ENCODE measurements at places on chromosomes 2 and 18.

GRCh38 chr2:24909555-24910177 is 10.4 kb downstream of the ADCY3 start:
- no peak for DNase-seq

DNA sequence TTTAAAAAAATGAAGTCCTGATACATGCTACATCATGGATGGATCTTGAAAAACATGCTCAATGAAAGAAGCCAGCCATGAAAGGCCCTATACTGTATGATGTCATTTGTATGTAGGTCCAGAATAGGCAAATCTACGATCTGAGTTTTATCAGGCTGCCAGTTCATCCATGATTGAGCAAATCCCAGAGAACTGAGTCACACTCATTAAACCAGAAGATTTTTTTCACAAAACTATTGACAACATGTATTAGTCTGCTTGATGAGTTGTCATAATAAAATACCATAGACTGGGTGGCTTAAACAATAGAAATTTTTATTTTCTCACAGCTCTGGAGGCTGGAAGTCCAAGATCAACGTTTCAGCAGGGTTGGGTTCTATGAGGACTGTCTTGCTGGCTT is 130.7 kb downstream of the MREG start:
- no peak for DNase-seq

DNA sequence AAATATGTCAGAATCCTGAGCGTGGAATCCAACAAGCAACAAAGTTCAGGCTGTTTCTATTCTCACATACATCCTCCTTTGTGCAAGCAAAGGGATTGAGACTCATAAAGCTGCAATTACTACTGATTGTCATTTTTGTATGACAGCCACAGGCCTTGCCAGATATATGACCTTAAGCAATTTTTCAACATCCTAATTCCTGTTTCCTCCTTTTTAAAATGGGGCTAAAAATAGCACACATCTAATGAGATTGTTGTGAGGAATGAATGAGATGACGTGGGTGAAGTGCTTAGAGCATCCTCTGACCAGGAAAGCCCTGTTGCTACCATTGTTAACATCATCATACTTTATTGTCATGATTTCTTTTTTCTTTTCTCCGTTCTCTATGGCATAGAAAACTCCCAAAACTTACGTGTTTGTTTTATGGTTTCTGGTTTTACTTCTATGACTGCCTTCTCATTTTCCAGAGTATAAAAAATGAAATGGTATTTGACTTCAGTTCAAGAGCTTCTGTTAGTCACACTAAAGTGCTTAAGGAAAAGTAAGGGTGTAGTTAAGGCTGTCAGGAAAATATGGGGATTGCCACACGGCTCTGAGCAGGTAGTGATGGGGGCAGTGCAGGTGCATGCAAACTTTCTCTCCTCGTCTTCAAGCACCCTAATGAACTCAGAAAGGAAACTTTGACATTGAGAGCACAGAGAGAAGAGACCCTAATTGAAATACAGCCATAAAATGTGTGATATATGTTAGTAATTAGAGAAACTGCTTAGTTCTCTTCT is 590.6 kb upstream of the NETO1 start:
- no peak for DNase-seq

DNA sequence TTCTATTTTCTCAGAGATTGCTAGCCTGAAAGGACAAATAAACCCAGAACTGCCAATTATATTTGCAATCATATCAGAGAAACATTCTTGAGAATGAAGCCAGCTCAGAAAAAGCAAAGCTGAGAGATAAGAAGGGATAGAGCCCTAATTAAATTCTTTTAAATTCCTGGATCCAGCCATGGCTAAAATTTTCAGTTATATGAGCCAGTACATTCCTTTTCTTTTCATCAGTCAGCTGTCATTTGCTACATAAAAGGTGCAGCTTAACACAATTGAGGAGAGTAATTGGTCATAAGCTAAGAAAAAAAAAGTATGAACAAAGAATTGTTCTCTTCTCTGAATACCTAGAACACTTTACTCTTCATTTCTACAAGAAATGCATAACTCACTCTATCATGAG is 303.5 kb upstream of the FIGN start:
- no peak for DNase-seq

DNA sequence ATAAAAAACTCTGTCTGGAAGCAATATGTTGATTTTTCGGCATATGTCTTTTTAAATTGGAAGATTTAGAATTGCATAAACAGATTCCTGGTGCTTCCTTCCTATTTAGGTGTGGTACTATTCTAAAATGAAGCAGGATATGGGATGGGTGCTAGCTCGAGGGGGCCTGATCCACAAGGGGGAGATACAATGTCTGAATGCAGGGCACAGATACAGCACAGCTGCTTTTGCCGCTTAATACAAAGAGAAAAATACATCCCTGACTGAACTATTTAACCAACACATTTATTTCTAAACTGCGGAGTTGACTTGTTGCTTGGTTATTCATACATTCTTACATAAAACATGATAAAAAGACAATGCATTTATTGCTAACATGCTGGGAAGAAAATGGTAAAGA is 169.1 kb downstream of the TMEFF2 start:
- no peak for DNase-seq

- no peak for DNase-seq
These were observed 271.9 kb downstream of the PHLPP1 start for GRCh38 chr18:62987055-62987830.

DNA sequence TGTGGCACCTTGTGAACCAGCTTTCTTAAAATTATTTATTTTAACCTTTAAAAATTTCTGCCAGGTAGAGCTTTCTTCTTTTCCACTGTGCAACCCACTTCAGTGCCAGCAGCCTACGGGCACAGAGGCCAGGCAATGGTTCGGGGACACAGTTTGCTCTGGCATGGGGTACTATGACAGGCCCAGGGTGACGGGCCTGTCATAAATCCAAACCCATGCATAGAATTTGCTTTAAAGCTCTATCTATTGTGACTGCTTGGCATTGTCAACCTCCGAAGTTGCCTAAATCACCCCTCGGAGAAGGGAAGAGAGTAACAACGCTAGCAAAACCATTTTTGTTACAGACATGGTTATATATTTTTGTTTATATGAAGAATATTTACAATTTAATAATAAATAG is 1.5 kb downstream of the ODC1 start:
- no peak for DNase-seq

GRCh38 chr2:236682651-236683422 is 113.2 kb downstream of the ACKR3 start:
- DNase-seq: no peak

- no peak for DNase-seq
These were observed 109.6 kb upstream of the FSIP2 start for GRCh38 chr2:185628985-185629384.

GRCh38 chr2:183666031-183666430 is 541.8 kb downstream of the NUP35 start:
- DNase-seq: no peak

DNA sequence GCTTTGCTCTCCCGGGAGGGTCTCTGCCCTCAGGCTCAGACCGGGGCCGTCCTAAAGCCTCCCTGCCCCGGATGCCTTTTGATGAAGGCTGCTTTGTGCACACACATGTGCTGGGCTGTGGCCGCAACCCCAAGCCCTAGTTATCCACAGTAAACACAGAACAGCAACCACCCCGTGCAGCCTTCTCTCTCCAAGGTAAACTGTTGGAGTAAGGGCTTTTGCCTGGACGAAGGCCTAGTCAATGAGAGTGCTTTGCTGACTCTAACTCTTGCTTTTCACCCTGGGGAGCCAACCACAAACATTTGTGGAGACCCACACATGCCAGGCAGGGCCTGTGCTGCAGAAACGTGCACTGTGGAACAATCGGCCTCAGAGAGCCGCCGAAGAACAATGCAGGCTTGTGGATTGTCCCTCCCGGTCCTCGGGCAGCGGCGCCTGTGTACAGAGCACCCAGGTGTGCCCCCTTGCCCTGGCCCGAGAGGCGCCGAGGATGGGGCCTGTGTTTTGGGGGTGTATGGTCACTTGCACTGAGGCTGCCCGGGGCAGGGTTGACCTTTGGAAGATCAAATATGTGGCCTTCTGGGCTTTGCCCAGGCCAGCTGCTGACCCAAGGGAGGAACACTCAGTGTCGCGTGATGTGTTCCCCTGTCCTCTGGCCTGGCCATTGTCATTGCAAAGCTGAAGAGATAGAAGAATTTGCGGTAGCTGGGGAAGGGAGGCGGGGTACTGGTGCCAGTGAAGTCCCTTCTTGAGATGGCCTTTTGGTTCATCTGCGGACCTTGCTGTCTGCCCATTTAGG is 37.0 kb downstream of the CTIF start:
- DNase-seq: no peak

DNA sequence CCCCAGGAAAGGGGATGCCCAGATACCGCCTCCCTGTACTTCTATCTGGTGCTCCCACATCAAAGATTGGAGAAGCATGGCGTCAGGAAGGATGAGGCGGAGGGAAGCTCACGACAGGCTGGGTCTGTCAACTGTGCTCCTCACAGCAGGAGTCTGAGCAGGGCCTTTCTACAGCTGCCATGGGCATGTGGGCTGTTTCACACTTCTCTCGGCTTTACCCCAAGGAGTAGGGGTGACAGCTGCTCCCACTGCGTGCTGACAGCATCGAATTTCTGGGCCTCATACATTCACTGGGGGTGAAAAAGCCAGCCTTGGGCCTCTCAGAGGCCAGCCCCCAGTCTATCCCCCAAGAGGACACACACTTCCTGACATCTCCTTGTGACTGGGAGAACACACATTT is 21.1 kb downstream of the NEURL3 start:
- DNase-seq: no peak

- no peak for DNase-seq
These were observed 135.0 kb downstream of the ALK start for GRCh38 chr2:29786361-29786760.

GRCh38 chr2:17429130-17429529 is 89.1 kb downstream of the RAD51AP2 start:
- no peak for DNase-seq

GRCh38 chr2:85838641-85839040 is 50.1 kb downstream of the ST3GAL5 start:
- no peak for DNase-seq

DNA sequence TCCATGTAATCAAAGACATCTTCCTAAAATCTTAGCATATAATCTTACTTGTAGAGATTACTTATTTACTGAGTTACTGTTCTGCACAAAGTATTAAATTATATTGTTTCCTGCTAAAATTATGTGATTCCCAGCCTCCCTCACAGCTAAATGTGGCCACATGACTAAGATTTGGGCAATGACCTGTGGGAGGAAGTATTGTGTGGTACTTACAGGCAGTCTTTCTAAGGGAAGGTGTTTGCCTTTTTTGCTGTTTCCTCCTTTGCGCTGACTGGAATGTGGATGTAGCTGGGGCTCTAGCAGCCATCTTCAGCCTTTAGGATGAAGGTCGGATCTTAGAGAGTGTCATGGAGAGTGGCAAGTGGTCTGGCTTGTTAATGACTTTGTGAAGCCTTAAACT is 146.3 kb upstream of the APCDD1 start:
- no peak for DNase-seq

DNA sequence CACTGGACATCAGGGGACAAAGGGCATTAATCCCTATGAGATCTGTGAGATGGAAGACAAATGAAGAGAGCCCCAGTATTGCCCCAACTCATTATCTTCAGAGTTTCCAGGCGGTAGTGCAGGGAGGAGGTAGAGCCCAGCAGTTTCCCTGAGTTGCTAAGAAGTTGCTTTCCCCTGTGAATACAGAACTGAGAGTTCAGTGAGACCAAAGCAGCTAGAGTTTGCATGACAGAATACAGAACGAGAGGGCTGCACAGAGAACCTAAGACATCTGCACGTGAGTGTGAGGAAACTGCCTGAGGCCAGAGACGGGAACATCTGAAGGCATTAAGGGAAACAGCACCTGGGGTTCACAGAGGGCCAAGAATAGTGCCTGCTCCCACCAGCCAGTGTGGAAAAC is 18.1 kb upstream of the PGAP1 start:
- no peak for DNase-seq

- DNase-seq: no peak
These were observed 71.5 kb downstream of the RAB31 start for GRCh38 chr18:9779630-9780029.

DNA sequence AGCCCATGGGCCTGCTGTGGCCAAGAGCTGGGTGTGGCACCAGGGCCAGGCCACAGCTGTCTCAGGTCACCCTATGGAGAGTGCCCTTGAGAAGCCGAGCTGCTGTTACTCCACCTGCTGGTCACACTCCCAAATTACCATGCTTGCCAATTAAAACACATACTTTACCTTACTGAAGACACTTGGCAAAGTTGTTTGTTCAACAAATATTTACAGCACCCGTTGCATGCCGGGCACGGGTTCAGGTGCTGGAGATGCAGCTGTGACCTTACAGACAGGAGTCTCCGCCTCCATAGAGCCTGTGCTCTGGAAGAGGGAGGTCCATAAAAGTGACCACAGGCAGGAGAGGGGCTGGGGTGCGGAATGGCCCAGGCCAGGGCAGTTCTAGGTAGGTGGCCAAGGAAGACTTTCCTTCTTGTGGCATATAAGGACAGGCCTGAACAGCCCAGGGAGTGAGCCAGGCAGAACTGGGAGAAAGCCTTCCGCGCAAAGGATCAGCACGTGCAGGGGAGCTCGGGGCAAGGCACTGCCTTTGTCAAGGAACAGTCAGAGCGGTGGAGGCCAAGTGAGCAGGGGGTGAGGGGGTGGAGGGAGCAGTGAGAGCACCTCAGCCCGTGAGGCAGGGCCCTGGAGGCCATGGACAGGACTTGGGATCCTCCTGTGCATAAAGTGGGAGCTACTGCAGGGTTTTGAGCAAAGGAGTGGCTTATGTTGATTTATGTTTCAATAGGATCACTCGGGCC is 23.6 kb upstream of the RBM44 start:
- no peak for DNase-seq

DNA sequence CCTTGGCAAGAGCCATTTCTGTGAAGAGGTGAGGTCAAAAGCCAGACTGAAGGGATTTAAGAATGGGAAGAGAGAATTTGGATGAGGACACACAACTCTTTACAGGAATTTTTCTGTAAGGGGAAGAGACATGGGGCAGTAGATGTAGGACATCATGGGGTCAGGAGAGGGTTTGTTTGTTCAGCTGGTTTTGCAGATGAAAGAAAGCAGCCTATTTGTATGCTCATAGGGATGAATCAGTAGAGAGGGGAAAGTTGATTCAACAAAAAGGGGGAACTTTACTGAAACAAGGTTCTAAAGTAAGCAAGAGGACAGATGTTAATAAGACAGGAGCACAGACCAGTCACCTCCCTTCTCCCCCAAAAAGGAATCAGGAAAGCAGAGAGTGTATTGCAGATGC is 11.2 kb downstream of the SCG2 start:
- no peak for DNase-seq

DNA sequence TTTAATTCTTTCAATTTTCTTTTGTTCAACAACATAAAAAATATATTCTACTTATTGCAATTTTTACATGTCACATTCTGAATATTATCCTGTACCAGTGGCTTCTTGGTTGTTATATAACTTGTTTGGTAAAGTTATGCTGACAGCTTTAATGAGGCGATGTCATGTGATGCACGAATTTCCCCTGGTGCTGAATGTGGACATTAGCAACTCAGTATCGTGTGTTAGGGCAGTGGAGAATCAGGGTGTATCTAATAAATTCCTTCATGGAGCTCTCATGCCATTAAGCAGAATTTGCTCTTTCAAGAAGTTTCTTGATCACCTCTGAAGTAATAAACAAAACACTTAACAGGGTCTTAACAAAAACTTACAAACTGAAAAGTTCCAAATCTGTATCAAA is 99.6 kb upstream of the DNMT3A start:
- DNase-seq: no peak
